ENCODE measurements at places on chromosomes 11 and 22.
A peak's percentile ranks its signal among the peaks of the same experiment; 100 is the strongest.

GRCh38 chr11:126959700-126960099, 40.9 kb downstream of the KIRREL3 start:
- DNase-seq: no peak

- no peak for DNase-seq
Measured at GRCh38 chr11:122440811-122441665, 214.5 kb upstream of the UBASH3B start.

GRCh38 chr11:71447791-71448256, 369 bp downstream of the DHCR7 start:
- DNase-seq: peak; percentile 22

- no peak for DNase-seq
Measured at GRCh38 chr11:104320097-104320496, 156.2 kb upstream of the PDGFD start.

DNA sequence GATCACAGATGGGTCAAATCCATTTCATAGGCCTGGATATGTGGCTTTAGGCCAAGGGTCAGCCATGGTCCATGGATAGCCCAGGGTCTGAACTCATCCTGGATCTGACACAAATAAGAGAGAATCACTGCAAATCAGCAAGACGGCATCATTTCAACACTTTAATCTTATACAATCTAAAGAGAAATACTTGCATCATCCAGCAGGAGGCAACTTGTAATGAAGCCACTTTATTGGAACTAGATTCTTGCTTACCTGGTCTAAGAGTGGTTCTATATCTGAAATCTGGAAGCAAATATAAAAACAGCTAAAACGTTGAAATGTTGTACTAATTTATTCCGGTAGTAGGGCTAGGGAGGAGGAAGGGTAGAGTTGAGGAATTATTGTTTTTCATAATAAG, 870.1 kb downstream of the JRKL start:
- DNase-seq: no peak

DNA sequence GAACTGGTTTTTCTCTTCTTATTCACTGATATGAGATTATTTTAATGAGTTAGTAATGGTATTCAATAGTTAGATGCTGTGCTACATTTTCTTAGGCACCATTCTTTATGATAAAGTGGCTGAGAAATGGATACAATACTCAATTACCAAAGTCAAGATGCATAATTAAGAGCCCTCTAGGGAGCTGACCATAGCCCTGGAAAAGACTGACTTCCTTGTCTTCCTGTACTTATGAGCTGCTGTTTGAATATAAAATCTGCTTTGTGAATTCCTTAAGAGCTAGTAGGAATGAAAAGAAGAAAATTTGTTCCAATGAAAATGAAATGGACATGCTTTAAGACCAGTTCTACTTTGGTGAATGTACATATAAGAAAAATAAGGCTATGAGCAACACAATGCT, 452.3 kb downstream of the KCNA4 start:
- no peak for DNase-seq

DNA sequence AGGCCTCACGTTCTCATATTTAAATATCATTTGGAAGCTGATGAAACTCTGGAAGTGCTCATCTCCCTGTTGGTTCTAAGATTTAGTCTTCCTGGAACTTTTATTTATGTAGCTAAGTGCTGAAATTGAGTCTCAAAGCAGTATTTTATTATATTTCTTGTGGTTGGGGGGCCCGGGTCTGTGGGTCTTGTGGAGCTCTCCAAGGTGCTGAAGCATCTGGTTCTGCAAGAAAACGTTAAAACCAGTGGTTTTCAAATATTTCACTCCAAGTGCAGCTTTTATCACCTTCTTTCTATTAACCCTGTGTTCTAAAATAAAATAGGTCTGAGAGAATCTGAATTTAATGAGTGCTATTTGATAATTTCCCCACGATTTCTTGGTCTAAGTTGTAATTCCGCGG, 1404.8 kb downstream of the TBC1D22A start:
- no peak for DNase-seq

GRCh38 chr22:35154937-35155387, 89.0 kb downstream of the ISX start:
- DNase-seq: peak; percentile 61

DNA sequence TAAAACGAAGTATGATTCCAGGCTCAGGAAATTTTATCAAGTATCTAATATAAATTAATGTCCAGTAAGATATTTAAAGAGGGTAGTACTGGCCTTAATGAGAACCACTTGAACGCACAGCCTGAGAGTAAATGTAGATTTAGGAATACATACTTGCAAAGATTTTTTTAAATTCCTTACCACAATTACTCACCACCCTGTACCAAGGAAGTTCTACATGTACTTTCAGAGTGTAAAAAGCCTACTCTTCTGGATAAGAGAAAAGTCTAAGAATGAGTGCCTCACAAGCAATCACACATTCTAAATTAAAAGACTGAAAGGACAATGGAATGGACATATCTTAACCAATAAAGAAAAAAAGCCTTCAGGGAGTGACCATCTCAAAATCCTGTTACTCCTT, 697.4 kb downstream of the DLG2 start:
- DNase-seq: no peak

GRCh38 chr11:10379022-10379421, 74.1 kb downstream of the ADM start:
- peak; percentile 47 for DNase-seq

- DNase-seq: no peak
Measured at GRCh38 chr22:42376711-42377554, 55.3 kb downstream of the NFAM1 start.

- DNase-seq: peak; percentile 76
Measured at GRCh38 chr22:21044931-21045584, 688 bp upstream of the LRRC74B start.

GRCh38 chr11:10762185-10762584, 11.1 kb downstream of the CTR9 start:
- DNase-seq: no peak

- DNase-seq: no peak
Measured at GRCh38 chr11:16781936-16782919, 43.8 kb downstream of the C11orf58 start.

DNA sequence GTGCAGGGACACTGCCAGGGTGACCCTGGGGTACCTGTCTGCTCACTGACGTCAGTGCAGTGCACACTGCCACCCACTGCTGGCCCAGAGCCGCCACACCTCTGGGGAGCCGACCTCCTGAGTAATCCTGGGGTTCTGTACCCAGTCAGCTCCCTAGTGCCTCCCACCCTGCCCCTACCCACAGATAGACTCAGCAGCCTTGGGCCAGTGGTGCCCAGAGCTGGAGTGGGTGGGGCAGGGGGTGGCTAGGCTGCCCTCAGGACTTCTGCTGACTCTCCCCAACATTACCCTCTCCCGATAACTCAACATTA, 5.8 kb downstream of the NRXN2 start:
- DNase-seq: no peak

- DNase-seq: peak; percentile 51
Measured at GRCh38 chr22:41217553-41218157, 12.5 kb downstream of the L3MBTL2 start.

- DNase-seq: no peak
Measured at GRCh38 chr11:66907751-66908630, 50.2 kb downstream of the PC start.

DNA sequence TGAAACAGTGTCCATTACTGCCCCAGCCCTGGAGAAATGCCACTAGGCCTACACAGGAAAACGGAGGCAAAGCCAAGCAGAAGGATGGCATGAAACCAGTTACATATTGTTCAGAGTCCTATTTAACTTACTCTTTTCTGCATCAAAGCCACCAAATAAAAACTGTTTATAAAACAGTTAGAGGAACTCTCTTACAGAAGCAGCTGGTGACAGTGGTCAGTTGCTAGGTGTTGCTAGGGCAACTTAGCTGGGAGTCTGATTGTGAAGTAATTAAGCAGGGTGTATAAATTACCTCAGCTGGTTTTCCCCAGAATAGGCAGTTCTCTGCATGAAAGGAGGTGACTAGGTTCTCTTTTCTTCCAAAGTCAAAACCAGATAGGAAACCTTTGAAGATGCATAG, 115.6 kb upstream of the ZBED5 start:
- DNase-seq: no peak

GRCh38 chr11:37571246-37571645, 973.2 kb upstream of the RAG2 start:
- DNase-seq: no peak

- DNase-seq: no peak
Measured at GRCh38 chr11:112200252-112200651, 24.9 kb downstream of the BCO2 start.

DNA sequence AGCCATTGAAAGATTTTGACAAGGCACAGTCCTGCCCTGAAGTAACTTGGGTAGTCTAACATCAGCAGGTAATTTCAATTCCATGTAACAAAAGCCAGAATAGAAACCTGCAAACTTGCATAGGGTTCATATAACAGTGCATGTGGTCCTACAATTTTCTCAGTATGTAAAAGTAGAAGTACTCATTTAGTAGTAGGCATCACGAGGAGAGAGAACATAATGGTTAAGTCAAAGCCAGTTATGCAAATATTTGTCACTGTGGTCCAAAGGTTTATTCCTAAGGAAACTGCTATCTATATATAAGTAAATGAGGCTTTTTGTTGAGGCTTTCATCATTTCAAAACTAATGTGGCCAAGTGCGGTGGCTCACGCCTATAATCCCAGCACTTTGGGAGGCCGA, 10.1 kb downstream of the ATP5MG start:
- DNase-seq: no peak

- no peak for DNase-seq
Measured at GRCh38 chr11:31783252-31783651, 27.9 kb downstream of the PAX6 start.

- no peak for DNase-seq
Measured at GRCh38 chr11:45217991-45218390, 68.2 kb downstream of the SYT13 start.

GRCh38 chr11:19735157-19735908, 22.7 kb downstream of the NAV2 start:
- DNase-seq: peak; percentile 47

DNA sequence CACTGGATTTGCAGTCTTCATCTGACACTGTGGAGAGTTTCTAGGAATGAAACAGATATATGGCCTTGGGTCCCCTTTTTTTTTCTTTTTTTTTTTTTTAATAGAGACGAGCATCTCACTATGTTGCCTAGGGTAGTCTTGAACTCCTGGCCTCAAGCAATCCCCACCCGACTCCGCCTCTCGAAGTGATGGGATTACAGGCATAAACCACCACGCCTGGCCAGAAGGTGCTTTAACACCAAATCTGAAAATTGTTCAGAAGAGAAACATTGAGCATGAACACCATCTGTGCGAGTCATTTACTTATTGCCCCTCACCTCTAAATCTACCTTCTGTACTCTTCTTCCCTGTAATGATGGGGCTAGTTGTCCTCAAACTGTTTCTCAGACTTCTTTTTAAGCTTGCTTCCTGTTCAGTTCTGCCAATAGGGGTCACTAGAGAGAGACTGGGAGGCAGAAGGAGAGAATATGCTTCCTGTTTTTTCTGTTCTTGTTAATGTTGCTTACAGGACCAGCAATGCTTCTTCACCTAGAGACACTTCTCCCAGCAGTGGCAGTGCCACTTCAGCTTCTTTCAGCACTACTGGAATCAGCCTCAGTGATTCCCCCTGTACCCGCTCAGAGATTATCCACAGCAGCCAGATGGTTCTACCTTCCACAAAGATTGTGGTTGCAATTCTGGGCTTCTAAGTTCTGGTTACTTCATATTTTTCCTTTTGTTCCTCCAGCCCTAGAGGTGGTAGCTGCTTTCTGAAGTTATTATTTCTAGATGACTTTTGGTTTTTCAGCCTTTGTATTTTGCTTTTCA, 20.8 kb upstream of the ZBED5 start:
- peak; percentile 76 for DNase-seq

Data from ELR (cell line).